Neuronal stem cell (in vitro differentiated cells): ENCODE measurements at places on chromosomes 13 and 19.

- no peaks in the 10 kb centered on the region for H3K36me3 ChIP-seq
- no peak overlapping the region for H3K4me3 ChIP-seq
- H3K4me1 ChIP-seq: no peaks in the 10 kb centered on the region
- H3K27ac ChIP-seq: no peak overlapping the region
Observed at GRCh38 chr13:87821512-87821911, 150.3 kb downstream of the SLITRK5 start.

DNA sequence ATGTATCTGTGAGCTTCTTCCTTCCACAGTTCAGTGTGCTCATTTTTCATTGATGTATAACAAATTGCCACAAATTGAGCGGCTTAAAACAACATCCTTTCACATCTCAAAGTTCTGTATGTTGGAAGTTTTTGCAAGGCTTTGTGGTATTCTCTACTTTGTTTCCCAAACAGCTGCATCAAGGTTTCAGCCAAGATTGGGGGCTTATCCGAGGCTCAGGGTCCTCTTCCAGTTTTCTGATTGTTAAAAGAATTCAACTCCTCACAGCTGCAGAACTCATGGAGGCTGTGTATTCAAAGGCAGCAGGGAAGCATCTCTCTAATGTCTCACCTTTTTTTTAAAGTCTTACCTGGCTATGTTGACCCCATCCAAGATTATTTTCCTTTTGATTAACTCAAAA, 1369.8 kb downstream of the PCDH9 start:
- DNase-seq: no peak
- H3K27me3 ChIP-seq: no peaks in the 10 kb centered on the region
- no peak overlapping the region for H3K4me3 ChIP-seq
- H3K27ac ChIP-seq: no peak overlapping the region
- H3K36me3 ChIP-seq: no peaks in the 10 kb centered on the region
- H3K4me1 ChIP-seq: no peaks in the 10 kb centered on the region

- DNase-seq: no peak
- H3K36me3 ChIP-seq: peaks cover 2% of the 10 kb centered on the region
- H3K4me1 ChIP-seq: no peaks in the 10 kb centered on the region
- no peaks in the 10 kb centered on the region for H3K27me3 ChIP-seq
Observed at GRCh38 chr13:41762796-41763195, 198.1 kb downstream of the VWA8 start.

DNA sequence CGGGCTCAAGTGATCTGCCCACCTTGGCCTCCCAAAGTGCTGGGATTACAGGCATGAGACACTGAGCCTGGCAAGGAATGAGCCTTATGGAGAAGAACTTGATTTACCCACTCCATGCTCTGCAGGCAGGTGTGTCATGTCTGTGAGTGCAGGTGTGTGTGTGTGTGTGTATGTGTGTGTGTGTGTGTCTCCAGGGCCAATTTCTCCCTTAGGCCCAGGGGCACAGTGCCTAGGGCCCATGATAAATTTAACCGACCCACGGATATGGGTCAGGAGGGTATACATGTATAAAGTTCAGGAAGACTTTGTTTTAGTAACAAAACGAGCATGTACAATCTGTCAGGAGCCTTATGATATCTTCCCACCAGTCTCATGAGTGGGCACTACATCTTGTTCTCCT, 4.6 kb upstream of the FOSB start:
- no peak overlapping the region for H3K27ac ChIP-seq
- H3K27me3 ChIP-seq: peaks cover 3% of the 10 kb centered on the region
- no peak for DNase-seq
- no peak overlapping the region for H3K4me3 ChIP-seq

DNA sequence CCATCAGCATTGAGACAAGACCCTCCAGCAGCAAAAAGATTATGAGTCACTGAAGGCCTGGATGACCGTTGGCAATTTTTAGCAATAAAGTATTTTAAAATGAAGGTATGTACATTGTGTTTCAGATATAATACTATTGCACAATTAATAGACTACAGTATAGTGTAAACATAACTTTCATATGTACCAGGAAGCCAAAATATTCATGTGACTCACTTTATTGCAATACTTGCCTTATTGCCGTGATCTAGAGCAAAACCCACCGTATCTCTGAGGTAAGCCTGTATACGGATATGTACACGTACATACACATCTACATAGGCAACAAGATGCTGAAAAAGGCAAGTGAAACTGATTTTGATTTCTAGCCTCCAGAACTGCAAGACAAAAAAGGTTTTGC, 103.3 kb downstream of the EDNRB start:
- no peaks in the 10 kb centered on the region for H3K27me3 ChIP-seq
- H3K4me1 ChIP-seq: no peaks in the 10 kb centered on the region
- H3K36me3 ChIP-seq: no peaks in the 10 kb centered on the region
- H3K27ac ChIP-seq: no peak overlapping the region
- H3K4me3 ChIP-seq: no peak overlapping the region

DNA sequence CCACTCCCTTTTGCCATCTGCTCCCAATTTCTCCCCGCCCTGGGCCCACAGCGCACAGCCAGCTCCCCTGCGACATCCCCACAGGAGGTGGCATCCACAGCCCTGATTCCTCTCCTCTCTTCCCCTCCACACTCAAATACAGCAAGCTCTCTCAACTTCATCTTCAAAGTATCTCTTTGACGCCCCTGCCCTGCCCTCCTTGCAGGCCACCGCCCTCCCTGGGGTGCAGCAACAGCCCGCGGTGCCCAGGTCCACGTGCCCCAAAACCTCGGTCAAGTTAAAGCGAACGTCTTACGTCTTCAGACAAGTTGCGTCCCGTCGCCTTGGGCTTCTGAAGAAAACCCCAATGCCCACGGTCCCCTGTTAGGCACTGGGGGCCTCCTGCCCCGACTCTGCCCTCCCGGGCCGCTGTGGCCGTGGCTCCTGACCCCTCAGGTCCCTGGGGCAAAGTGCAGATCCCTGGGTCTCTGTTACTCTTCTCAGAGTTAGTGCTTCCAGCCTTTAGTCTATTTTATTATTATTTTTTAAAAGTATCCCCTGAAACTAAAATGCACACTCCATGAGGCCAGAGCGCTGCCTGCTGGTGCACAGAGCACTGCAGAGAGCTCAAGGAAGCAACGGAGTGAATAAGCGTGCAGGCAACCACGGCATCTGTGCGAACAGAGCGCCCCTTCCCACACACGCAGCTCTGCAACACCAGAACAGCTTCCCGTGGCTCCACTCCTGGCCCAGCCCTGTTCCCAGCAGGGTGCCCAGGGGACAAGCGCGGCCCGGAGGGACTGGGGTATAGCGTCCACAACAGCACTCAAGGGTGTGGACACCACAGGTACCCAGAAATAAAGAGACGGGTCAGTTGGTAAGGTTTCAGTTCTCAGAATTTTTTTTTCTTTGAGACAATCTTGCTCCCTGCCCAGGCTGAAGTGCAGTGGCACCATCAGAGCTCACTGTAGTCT, 26.4 kb downstream of the IL17D start:
- H3K27ac ChIP-seq: no peak overlapping the region
- no peak for DNase-seq
- no peaks in the 10 kb centered on the region for H3K4me1 ChIP-seq
- H3K4me3 ChIP-seq: no peak overlapping the region

GRCh38 chr13:44786756-44787155, 202.5 kb downstream of the NUFIP1 start:
- H3K36me3 ChIP-seq: no peaks in the 10 kb centered on the region
- H3K27me3 ChIP-seq: no peaks in the 10 kb centered on the region
- H3K4me1 ChIP-seq: peaks cover 3% of the 10 kb centered on the region
- no peak overlapping the region for H3K4me3 ChIP-seq
- DNase-seq: no peak

DNA sequence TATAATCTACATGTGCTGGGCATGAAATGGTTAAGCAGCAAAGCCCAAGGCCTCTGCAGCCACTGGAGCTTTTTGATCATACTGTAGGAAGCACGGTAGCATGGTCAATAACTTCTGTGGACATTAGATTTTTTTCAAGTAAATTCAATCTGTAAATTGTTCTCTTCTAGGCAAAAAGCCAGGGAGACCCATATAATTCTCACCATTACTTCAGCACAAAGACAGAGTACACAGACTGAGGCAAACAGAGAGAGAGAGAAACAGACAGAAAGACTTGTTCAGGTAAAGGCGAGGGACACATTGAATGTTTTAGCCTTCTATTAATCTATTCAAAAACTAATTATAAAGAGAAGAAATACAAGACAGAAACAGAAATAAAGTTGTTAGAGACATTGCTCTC, 349.4 kb downstream of the RFC3 start:
- H3K4me1 ChIP-seq: no peaks in the 10 kb centered on the region
- H3K27ac ChIP-seq: no peak overlapping the region
- H3K27me3 ChIP-seq: no peaks in the 10 kb centered on the region
- H3K4me3 ChIP-seq: no peak overlapping the region

GRCh38 chr19:1942078-1942933, 1.3 kb downstream of the CSNK1G2 start:
- peak overlapping the region; percentile 96 for H3K4me3 ChIP-seq
- peak overlapping the region; percentile 87 for H3K27ac ChIP-seq
- peaks cover 21% of the 10 kb centered on the region for H3K4me1 ChIP-seq
- no peaks in the 10 kb centered on the region for H3K27me3 ChIP-seq
- DNase-seq: peak; percentile 81

DNA sequence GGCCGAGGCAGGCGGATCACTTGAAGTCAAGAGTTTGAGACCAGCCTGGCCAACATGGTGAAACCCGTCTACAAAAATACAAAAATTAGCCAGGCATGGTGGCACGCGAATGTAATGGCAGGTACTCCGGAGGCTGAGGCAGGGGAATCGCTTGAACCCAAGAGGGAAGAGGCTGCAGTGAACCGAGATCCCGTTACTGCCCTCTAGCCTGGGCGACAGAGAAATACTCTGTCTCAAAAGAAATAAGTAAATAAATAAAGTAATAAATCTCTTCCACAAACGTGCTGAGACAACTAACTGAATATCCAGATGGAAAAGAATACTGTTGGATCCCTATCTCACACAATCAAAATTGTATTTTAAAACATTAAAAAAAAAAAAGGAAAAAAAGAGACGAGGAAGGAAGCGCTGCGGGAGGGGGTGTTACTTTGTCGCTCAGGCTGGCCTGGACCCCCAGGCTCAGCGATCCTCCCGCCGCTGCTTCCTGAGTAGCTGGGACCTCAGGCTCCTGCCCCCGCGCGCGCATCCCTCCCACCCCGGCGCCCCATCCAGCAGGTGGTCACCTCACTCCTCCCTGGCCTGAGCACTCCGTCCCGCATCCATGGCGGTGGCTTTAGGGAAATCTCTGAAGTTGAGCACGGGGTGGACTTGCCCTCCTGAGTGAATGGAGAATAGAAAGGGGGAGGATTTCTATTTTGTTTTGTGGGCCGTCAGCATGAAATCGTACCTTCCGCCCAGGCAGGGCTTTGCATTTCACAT, 628 bp upstream of the ZNF813 start:
- no peak for DNase-seq
- H3K36me3 ChIP-seq: peaks cover 2% of the 10 kb centered on the region
- peak overlapping the region; percentile 82 for H3K4me3 ChIP-seq
- H3K4me1 ChIP-seq: peaks cover 4% of the 10 kb centered on the region
- H3K27me3 ChIP-seq: no peaks in the 10 kb centered on the region
- peak overlapping the region; percentile 85 for H3K27ac ChIP-seq

DNA sequence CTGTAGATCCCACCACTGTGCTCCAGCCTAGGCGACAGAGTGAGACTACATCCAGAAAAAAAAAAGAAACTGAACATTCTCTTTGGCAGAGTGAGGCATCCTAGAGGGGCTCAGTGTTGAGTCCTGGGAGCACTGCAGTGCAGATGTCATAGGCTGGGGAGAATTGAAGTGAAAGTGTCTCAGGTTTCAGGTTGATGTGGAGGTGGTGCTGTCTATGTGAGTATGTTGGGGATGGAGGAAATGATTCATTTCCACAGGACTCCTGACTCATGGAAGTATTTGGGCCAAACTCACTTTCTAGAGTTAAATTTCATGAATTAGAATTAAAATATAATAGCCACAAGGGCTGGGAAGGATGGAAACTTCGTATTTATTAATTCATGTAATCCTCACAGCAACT, 134.4 kb upstream of the TSC22D1 start:
- no peaks in the 10 kb centered on the region for H3K4me1 ChIP-seq
- H3K4me3 ChIP-seq: no peak overlapping the region
- no peak for DNase-seq
- no peak overlapping the region for H3K27ac ChIP-seq
- no peaks in the 10 kb centered on the region for H3K36me3 ChIP-seq

DNA sequence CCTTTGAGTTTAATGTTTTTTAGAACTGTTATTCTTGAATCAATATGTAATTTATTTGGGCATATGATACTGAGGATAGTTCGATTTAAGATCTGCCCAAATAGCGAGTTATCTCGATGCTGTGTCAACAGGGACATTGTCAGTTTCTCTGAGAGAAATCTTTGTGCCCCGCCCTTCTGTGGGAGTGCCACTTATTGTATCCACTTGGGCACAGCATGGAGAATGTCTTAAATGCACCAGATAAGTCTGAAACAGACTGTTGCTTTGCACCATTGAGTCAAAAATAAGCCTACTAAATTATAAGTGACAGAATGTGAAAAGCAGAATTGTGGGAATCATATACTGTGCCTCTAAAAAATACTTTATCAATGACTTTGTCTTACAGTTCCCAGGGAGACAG, 45.6 kb downstream of the RNASEH2B start:
- no peak for DNase-seq
- no peak overlapping the region for H3K27ac ChIP-seq
- peaks cover 10% of the 10 kb centered on the region for H3K4me1 ChIP-seq
- H3K36me3 ChIP-seq: peaks cover 2% of the 10 kb centered on the region
- H3K27me3 ChIP-seq: no peaks in the 10 kb centered on the region

- no peak overlapping the region for H3K27ac ChIP-seq
- H3K27me3 ChIP-seq: no peaks in the 10 kb centered on the region
- H3K36me3 ChIP-seq: no peaks in the 10 kb centered on the region
- DNase-seq: no peak
- H3K4me3 ChIP-seq: no peak overlapping the region
Observed at GRCh38 chr13:40586886-40587565, 79.4 kb downstream of the FOXO1 start.

DNA sequence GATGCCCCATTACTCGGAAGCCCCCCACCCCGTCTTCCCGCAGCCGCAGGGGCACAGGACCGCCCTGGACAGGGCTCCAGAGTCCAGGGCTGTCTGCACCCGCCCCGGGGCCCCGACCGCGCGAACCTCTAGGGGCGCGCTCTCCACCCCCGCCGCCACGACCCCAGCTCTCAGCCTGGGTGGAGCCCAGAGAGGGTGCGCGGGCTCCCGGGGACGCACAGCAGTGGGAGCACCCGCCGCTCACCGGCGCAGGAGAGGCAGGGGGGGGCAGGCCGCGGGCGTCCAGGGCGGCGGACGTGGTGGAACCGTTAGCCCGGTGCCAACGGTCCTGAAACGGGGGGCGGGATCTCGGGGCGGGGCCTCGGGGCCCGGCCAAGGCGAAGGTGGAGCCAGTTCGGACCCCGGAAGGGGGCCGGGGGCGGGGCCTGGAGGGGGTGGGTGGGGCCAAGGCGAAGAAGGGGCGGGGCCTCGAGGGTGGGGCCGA, at the start of gene ATP8B3:
TSS of gene ATP8B3 (minus strand) at position 335 of the 484 bp plus-strand sequence. CDS start 540 bp downstream, outside the sequence.
- H3K27me3 ChIP-seq: no peaks in the 10 kb centered on the region
- no peak for DNase-seq
- H3K27ac ChIP-seq: no peak within 1 kb of the TSS
- H3K4me3 ChIP-seq: peak within 1 kb of the TSS; percentile 50
- H3K36me3 ChIP-seq: peaks cover 13% of the 10 kb centered on the region
